Kasumi-1 (cell line): ENCODE measurements at places on chromosomes 1 and 21.
A peak's percentile ranks its signal among the peaks of the same experiment; 100 is the strongest.

DNA sequence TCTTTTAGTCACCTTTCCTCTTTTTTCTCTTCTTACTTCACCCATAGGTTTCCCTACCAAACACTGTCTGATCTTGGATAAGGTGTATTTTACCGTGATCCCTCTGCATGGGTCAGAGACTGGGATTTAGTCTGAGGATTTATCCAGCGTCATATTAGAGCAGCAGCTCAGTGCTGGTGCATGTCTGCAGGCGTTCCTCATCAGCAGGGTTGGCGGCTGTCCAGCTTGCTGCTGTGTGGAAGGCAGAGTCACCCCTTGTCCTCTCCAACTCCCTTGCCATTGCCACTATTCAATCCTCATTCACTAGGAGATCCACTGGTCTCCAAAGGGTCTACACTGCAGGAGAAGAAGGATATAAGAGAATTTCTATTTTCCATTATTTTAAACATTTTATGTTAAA lies 7.3 kb upstream of the FAM78B start:
- DNase-seq: no peak

DNA sequence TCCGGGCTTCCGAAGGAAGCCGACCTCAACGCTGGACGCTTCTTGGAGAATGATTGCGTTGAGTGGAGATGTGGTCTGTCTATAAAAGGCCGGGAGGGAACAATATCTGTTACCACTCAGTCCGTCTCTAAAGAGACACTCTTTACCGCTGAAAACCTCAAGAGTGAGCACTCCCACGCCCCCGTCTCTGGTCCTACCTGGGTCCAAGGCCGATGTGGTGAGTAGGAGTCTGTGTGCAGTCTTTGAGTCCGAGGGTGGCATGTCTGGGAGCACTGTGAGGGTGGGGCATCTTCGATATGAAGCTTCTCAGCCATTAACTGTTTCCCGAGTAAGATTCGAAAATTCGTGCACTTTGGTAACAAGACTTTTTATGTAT lies 576 bp downstream of the ZFP69 start:
- DNase-seq: no peak

GRCh38 chr1:150493175-150493574 lies 6.0 kb downstream of the TARS2 start:
- DNase-seq: no peak

DNA sequence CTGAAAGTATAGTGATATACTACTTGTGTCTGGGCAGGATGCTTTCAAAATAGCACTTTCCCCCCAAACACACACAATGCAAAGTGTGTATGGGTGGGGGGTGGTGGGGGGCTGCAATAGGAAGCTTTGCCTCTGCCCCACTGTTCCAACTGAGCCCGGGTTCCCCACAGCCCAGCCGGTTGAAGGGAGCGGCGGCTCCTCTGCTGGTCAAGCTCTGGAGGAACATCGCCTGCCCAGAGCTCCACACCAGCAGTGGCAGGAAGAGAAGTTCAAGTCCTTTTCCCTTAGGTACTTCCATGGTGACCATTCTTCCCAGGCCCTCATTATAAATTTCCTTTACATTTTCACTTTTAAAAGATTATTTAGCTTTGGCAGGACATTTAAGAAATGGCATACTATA lies 74.9 kb downstream of the CAPZB start:
- no peak for DNase-seq

- peak; percentile 37 for DNase-seq
Observed at GRCh38 chr1:62438163-62438562, 1.3 kb downstream of the USP1 start.

DNA sequence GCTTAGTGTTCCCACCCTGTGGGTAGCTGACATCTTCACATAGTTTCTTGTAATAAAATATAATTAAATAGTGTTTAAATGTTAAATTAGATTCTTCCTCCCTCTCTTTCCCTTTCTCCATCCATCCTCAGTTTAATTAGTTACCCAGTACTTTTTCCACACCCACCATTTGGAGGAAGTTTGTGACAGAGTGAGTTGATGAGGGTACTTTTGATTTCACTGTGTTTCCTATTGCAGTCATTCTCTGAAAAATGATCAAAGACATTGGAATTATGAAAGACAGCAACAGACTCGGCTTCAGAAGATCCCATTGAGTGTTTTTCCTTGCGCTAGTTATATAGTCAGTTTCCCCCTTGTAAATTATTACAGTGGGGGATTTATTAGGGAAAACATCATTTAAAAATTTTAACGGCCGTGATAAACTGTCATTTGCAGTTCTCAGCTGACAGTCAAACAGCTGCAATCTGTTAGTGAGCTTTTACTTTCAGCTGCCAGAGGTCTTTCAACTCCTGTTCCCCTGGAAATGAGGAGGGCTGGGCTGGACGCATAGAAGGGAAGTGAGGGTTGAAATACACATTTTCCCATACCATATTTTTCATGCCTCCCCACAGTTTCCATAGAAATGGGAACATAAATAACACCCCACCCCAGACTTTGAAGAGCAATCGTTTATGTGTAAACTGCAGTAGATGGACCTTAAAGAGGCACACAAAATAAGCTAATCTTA lies 61.3 kb upstream of the CACYBP start:
- no peak for DNase-seq

DNA sequence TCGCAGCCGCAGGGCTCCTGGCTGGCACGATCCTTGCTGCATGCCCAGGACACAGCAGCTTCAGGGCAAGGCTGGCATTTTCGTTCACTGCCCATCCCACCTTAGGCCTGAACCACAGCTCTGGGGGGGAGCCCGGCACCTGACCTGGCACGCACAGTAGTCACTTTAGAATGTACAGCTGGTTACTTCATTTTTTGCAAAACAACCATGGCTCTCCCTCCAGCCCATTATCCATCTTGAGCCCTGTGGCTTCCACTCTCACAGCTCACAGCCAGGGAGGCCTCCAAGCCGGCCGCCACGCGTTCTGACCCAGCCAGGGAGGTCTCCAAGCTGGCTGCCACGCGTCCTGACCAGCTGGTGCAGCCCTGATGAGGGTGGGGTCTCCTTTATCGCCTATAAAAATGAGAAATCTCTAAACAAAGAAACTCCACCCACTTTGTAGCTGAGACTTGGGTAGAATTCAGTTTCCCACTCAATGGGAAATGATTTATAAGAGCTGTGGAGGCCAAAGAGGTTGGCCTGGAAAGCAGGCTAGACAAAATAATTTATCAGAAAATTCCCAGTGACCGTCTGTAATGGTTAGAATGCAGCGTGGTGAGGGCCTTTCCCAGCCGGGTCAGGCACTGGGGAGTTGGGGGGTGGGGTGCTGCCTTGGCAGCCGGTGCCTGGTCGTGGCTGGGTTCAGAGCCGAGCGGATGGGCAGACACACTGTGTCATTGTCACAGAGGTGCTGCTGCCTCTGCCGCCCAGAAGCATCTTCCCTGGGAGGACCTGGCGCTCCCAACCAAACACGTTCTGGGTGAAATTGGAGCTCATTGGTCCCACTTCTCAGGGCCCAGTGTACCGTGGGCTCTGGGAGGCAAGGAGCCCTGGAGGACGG lies 54.6 kb upstream of the ACTRT2 start:
- DNase-seq: no peak

DNA sequence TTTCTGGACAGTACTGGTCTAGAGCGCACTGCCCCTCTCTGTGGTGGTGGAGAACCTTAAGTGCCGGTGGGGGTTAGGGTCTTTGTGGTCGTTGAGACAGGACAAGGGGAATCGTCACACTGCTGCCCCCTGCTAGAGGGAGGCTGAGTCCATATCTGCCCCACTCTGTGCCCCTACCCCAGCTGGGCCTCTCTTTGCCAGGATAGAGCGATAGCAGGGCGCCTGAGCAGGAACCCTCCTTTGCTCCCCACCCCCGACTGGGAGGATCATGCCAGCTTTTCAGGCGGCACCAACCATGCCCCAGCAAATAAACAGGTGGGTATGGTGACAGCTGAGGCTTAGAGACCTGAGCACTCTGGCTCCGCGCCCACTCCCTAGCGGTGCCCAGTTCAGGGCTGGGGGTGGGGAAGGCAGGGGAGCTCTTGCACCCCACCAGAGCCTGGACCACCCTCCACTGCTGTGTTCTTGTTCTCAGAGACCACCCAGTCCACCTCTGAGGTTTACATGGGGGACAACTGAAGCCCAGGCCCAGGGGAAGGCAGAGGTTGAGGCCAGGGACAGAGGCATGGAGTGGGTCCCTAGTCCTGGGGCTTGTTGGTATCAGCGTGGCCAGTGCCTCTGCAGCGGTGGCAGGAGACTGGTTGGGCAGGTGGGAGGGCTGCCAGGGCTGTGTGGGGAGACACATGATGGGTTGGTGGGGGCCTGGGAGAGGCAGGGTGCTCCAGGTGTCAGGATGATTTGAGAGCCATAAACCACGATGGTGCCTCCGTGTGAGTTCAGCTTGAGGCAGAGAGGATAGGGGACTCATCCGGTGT lies 1.6 kb downstream of the PADI2 start:
- no peak for DNase-seq

DNA sequence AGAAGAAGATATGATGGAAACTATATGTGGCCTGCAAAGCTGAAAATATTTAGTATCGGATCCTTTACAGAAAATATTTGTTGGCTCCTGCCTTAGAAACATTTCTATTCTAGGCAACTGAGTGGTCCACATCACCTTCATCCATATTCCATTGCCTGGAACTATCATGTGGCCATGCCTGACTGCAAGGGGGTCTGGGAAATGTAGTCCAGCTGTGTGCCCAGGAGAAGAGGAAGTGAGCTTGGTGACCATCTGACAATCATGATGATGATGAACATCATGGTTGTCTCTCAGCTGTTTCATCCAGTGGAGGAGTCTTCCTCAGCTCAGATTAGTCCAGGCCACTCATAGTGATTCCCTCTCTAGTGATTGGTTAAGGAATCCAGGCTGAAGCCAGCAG lies 61.8 kb upstream of the IFNLR1 start:
- no peak for DNase-seq

- DNase-seq: no peak
Observed at GRCh38 chr1:70754701-70755100, 292.9 kb downstream of the PTGER3 start.

GRCh38 chr1:160291248-160292220 lies 6.6 kb upstream of the PEX19 start:
- DNase-seq: peak; percentile 76

DNA sequence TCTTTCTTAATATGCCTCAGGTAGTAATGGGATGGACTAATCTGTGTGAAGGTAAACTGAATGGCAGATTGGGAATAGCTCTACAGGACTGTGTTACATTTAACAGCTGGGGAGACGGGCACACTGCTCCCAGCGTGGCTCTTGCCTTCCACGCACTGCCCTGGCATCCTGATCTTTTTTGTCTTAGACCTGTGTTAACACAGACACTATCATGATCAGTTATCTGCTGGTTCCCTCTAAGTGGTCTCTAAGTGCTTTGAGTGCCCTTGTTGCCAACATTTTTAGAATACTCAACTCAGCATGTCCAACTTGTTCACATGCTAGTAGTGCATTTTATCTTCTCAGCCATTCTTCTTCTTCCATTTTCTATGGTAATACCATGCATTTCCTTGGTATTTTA lies 208.1 kb downstream of the RYR2 start:
- DNase-seq: no peak

GRCh38 chr1:185969028-185969427 lies 234.8 kb downstream of the HMCN1 start:
- DNase-seq: no peak

- peak; percentile 93 for DNase-seq
Observed at GRCh38 chr1:145985502-145986439, 10.6 kb downstream of the TXNIP start.

- no peak for DNase-seq
Observed at GRCh38 chr1:1360506-1361169, 2.3 kb upstream of the MXRA8 start.

- DNase-seq: no peak
Observed at GRCh38 chr21:39531064-39531463, 79.3 kb downstream of the SH3BGR start.

- no peak for DNase-seq
Observed at GRCh38 chr1:28819020-28819419, 7.0 kb downstream of the OPRD1 start.

GRCh38 chr1:198107091-198107501 lies 49.7 kb upstream of the NEK7 start:
- DNase-seq: no peak

DNA sequence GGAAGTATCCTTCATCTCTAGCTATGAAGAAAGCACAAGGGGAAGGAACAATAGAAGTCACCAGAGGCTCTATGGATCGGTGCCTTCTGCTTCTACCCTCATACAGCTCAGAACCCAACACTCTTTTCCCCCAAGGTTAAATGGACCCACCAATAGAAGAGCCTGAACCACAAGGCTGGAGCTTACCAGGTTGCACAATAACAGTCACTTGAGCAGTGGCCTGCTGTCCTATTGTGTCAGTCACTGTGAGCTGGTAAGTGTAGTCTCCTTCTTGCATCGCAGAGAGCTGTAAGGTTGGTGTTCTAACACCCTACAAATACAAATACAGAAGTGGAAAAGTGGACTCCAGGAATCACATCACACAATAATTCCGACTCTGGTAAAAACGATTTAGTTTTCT lies 103.0 kb downstream of the KIAA0319L start:
- DNase-seq: peak; percentile 13

GRCh38 chr1:234748066-234748465 lies 138.1 kb upstream of the IRF2BP2 start:
- no peak for DNase-seq

DNA sequence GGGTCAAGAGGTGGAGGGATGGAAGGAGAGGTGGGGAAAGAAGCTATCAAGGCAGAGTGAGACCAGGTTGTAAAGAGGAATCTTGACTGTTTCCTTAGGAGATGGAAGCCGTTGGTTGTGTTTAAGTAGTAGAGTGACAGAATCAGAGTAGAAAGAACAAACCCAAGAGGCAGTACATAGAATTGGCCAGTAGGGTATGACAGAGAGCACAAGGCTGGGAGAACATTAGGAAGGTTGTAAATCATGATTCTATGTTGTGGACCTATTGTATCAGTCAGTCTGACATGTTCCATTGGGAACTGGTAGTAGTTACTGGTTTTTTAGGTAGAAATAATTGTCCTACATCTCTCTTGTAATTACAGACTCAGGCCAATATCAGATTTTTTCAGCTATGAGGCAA lies 486.9 kb upstream of the USP24 start:
- DNase-seq: peak; percentile 63

- no peak for DNase-seq
Observed at GRCh38 chr1:29123053-29123886, 433 bp downstream of the TMEM200B start.
